ENCODE measurements at places on chromosomes 6 and 20. TPM values are rescaled to one million over a fixed set of nuclear protein-coding genes. Genes with fewer than 3 reads are reported as not detected.
A peak's percentile ranks its signal among the peaks of the same experiment; 100 is the strongest.

GFRA4 gene
- polyA plus RNA-seq: not detected

ZNF831 gene
- not detected for polyA plus RNA-seq

NQO2 gene
- polyA plus RNA-seq: 149 TPM

PGC gene
- polyA plus RNA-seq: not detected

HEY2 gene
- not detected for polyA plus RNA-seq

TENT5A gene
- polyA plus RNA-seq: 0.82 TPM

RIPOR3 gene
- 66.4 TPM for polyA plus RNA-seq

EEF1A2 gene
- polyA plus RNA-seq: 10.9 TPM

DXO gene
- 31.9 TPM for polyA plus RNA-seq

- no peaks in the 10 kb centered on the region for H3K27me3 ChIP-seq
- H3K4me3 ChIP-seq: no peak overlapping the region
- DNase-seq: no peak
Measured at GRCh38 chr6:17780061-17780460, 73.3 kb upstream of the NUP153 start.

DNA sequence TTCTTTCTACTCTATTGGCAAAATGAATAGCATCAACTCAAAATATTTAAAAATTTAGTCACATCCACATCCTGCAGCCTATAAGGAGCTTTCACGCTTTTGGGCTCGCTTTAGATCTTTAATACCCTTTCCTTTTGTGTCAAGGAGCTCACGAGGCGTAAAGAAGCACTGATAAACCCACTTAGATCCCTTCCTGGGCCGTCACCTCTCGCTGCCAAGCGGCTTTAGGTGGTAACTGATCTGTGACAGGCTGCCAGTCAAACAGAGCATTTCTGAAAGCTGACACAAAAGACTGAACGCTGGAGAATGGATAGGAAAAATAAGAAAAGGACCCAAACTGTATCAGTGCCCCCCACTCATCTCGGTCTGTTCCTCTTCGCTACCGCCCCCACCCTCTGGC lies 385.7 kb upstream of the MMS22L start:
- no peak overlapping the region for H3K4me3 ChIP-seq
- H3K27ac ChIP-seq: no peak overlapping the region
- DNase-seq: no peak
- H3K27me3 ChIP-seq: no peaks in the 10 kb centered on the region
- no peaks in the 10 kb centered on the region for H3K36me3 ChIP-seq
- H3K4me1 ChIP-seq: no peaks in the 10 kb centered on the region

- H3K4me3 ChIP-seq: no peak overlapping the region
- peaks cover 42% of the 10 kb centered on the region for H3K27me3 ChIP-seq
- DNase-seq: no peak
- H3K36me3 ChIP-seq: no peaks in the 10 kb centered on the region
- H3K27ac ChIP-seq: no peak overlapping the region
Measured at GRCh38 chr6:3230900-3231246, 3.4 kb upstream of the TUBB2B start.

- no peaks in the 10 kb centered on the region for H3K4me1 ChIP-seq
- H3K4me3 ChIP-seq: no peak overlapping the region
- no peaks in the 10 kb centered on the region for H3K36me3 ChIP-seq
- no peaks in the 10 kb centered on the region for H3K27me3 ChIP-seq
Measured at GRCh38 chr20:6420336-6420735, 297.5 kb upstream of the FERMT1 start.

- peaks cover 49% of the 10 kb centered on the region for H3K27me3 ChIP-seq
- no peak overlapping the region for H3K27ac ChIP-seq
- H3K4me1 ChIP-seq: no peaks in the 10 kb centered on the region
- H3K36me3 ChIP-seq: no peaks in the 10 kb centered on the region
- H3K4me3 ChIP-seq: no peak overlapping the region
Measured at GRCh38 chr6:11196511-11197174, 35.8 kb downstream of the NEDD9 start.

DNA sequence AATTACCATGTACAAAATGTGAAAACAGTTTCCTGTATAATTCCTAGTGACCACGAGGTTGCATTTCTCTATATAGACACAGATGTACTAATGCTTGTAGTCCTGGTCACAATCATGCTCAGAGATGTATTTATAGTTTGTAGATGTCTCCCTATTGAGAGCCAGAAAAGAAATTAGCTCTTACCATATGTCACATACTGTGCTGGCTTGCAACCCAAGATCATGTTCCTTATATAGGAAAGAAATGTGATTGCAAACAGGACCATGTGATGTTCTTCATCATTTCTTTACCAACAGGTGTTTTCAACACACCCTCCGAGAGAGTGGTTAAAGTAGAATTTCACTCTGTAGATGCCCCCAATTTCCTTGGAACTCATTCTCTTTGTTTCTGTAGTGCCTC lies 369.4 kb downstream of the CBLN4 start:
- H3K27me3 ChIP-seq: no peaks in the 10 kb centered on the region
- H3K4me3 ChIP-seq: no peak overlapping the region
- no peaks in the 10 kb centered on the region for H3K4me1 ChIP-seq
- no peaks in the 10 kb centered on the region for H3K36me3 ChIP-seq
- no peak for DNase-seq

DNA sequence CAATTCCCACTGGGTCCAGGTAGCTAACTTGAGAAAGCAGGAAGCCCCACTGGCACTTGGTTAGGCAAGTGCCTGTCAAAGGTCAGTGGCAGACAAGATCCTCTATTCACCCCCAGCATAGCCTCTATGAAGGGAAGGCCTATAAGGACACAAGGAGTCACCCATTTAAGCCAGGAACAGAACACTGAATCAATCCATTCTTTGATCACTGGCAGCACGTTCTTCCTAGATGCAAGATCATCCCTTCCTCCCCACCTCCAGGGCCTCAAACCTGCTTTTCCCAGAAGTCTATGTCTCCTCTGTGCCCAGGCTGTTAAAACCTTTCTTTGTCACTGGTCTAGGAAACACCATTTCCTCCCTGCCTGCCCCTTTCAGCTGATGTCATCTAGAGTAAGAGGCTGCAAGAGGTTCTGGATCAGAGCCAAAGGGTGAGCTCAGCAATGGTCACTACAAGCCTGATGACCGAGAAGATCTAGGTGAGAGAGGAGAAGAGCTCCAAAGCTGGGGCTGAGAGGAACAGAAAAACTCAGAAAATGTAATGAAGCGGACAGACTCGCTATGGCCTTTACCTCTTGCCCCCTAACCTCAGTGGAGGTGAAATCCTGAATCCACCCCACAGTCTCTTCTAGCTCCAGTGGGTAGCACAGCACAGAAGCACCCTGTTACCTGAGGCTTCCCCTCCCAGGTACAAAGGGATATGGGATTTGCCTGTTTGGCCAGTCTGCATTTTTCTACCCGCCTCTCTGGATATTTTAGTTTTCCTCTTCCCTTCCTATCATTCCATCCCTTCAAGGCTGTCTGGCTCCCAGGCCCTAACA lies 1.8 kb downstream of the GTPBP2 start:
- H3K4me3 ChIP-seq: peak overlapping the region; percentile 58
- no peaks in the 10 kb centered on the region for H3K27me3 ChIP-seq
- peaks cover 53% of the 10 kb centered on the region for H3K36me3 ChIP-seq
- H3K4me1 ChIP-seq: peaks cover 46% of the 10 kb centered on the region

GRCh38 chr6:22323848-22324247 lies 27.0 kb upstream of the PRL start:
- H3K4me1 ChIP-seq: no peaks in the 10 kb centered on the region
- DNase-seq: no peak
- no peaks in the 10 kb centered on the region for H3K27me3 ChIP-seq
- H3K27ac ChIP-seq: no peak overlapping the region

GRCh38 chr6:70507161-70507560 lies 59.6 kb upstream of the SDHAF4 start:
- no peaks in the 10 kb centered on the region for H3K4me1 ChIP-seq
- no peak overlapping the region for H3K27ac ChIP-seq
- H3K36me3 ChIP-seq: peaks cover 36% of the 10 kb centered on the region

DNA sequence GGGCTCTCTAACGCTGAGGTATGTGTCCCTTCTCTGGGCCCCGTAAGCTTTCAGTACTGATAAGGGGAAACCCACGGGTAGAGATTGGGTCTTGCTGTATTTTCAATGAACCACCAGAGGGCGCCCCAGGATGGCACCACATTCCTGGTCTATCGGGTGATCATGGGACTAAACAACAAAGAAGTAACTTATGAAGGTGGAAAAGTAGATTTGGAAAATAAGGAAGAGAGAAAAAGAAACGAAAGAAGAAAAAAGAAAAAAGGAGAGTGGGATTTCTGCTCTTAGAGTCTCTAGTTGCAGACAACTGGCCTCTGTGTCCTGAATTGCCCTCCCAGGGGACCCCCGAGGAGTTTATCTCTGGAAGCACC lies 93.8 kb downstream of the GMPR start:
- DNase-seq: peak; percentile 92
- no peaks in the 10 kb centered on the region for H3K27me3 ChIP-seq
- no peaks in the 10 kb centered on the region for H3K36me3 ChIP-seq
- H3K27ac ChIP-seq: no peak overlapping the region
- H3K4me3 ChIP-seq: no peak overlapping the region
- peaks cover 12% of the 10 kb centered on the region for H3K4me1 ChIP-seq

DNA sequence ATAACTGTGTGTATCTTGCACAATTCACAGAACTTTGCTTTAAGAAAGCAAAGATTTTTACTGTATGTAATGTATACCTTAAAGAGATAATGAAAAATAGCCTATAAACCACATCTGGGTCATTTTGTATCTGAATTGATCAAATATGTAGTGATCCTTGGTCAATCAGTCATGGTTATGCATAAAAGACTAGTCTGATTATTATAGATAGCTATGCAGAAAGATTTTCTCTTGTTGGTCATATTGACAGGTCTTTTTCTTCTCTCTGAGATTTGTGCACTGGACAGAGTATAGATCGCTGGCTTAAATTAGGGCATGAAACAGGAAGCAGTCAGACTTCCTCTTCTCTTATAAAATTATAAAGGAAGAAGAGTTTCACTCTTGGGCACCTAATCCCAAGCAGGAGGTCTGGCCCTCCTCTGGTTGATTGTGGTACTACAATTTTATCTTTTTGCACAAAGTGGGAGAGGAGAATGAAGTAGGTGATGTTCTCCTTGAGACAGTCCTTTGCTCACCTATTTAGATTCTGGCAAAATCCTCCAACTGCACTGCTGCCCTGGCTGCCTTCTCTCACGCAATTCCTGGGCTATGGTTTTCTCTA lies 380.9 kb upstream of the RGS17 start:
- no peak overlapping the region for H3K27ac ChIP-seq
- H3K27me3 ChIP-seq: no peaks in the 10 kb centered on the region
- no peak overlapping the region for H3K4me3 ChIP-seq
- no peaks in the 10 kb centered on the region for H3K4me1 ChIP-seq

- no peak overlapping the region for H3K4me3 ChIP-seq
- no peaks in the 10 kb centered on the region for H3K36me3 ChIP-seq
- no peaks in the 10 kb centered on the region for H3K4me1 ChIP-seq
- no peak overlapping the region for H3K27ac ChIP-seq
Measured at GRCh38 chr6:87916446-87916845, 131.2 kb upstream of the SPACA1 start.

- no peak overlapping the region for H3K27ac ChIP-seq
- no peaks in the 10 kb centered on the region for H3K36me3 ChIP-seq
- DNase-seq: no peak
- H3K4me3 ChIP-seq: no peak overlapping the region
- no peaks in the 10 kb centered on the region for H3K27me3 ChIP-seq
Measured at GRCh38 chr20:48273843-48274242, 488.6 kb upstream of the SULF2 start.

DNA sequence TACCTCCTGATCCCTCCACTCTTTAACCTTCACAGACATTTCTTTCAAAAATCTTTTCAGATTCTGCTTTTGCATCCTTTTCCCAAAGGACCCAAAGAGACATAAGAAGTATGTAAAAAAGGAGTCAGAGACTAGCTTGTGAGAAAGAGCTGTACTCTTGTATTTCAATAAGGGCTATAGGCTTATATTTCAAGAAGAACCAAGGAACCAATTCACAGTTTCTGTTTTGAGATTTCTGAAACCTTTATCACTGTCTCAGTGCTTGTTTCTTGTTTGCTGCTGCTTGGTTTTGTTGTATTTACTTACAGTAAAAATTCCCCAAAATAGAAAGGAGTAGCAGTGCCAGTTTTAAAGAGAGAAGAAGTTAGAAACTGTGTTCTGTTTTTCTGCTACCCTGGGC lies 461.6 kb upstream of the ID4 start:
- no peak for DNase-seq
- no peak overlapping the region for H3K27ac ChIP-seq
- H3K4me1 ChIP-seq: no peaks in the 10 kb centered on the region
- H3K27me3 ChIP-seq: no peaks in the 10 kb centered on the region

DNA sequence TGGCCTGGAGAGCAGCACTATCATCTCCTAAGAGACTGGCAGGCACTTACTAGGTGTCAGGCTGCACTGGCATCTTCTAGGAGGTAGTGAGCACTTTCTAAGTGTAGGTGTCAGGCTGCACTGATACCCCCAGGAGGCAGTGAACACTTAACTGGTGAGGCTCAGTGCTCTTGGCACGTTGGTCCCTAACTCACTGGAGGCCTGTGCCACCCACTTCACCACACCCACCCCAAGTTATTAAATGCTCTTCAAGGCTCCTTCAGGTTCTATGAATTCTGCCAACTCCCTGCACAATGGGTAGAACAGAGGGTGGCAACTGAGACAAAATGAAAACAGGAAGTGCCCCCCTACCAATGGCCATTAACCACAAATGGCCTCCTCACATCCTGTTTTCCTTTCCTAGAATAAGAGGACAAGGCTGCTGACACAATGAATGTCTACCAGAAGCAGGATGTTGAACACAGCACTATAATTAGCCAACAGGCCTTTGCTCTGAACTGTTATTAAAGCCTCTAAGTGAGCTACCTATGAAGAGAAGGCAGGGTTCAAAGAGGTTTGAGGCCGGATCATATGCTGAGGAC lies 29.4 kb downstream of the NCOA5 start:
- H3K27me3 ChIP-seq: no peaks in the 10 kb centered on the region
- DNase-seq: no peak
- H3K27ac ChIP-seq: no peak overlapping the region
- H3K4me1 ChIP-seq: no peaks in the 10 kb centered on the region
- peaks cover 49% of the 10 kb centered on the region for H3K36me3 ChIP-seq

GRCh38 chr20:23484081-23484480 lies 6.8 kb upstream of the CST8 start:
- no peak overlapping the region for H3K27ac ChIP-seq
- H3K4me3 ChIP-seq: no peak overlapping the region
- no peaks in the 10 kb centered on the region for H3K4me1 ChIP-seq
- H3K36me3 ChIP-seq: no peaks in the 10 kb centered on the region
- no peaks in the 10 kb centered on the region for H3K27me3 ChIP-seq
- no peak for DNase-seq

DNA sequence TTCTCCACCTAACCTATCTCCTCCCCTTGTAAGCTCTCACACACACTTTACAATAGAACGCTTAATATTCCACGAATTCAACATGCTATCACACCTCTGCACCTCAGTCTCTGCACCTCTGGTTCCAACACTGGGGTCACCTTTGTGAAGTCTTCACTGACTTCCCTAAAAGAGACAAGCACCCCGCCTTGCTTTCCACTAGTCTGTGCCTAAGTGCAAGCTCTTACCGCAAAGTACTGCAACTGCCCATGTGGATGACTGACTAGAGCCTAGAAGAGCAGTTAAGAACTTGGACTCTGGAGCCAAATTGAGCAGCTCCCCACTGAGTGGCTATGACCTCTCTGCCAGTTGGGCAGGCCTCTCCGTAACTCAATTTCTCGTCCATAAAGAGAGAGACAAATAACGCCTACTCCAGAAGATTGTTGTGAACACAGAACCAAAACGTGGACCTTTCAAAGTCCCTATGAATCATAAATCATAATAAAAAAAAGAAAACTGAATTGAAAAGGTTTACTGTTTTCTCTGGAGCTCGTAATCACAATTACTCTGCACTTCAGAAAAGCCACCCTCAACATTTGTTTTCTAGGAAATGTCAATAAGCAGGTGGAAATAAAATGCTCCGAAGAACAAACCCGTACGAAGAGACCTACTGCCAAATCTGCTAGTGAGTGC lies 1.2 kb downstream of the IFNGR1 start:
- DNase-seq: peak; percentile 66
- peak overlapping the region; percentile 79 for H3K4me3 ChIP-seq
- no peaks in the 10 kb centered on the region for H3K36me3 ChIP-seq
- peak overlapping the region; percentile 77 for H3K27ac ChIP-seq
